Osteoblast (primary cell): ENCODE measurements at places on chromosomes 7 and 10.

GRCh38 chr7:815284-816216, 16.7 kb upstream of the SUN1 start:
- H3K27ac ChIP-seq, result peak overlapping the region; percentile 37
- peak overlapping the region; percentile 88 for H3K4me3 ChIP-seq
- H3K4me1 ChIP-seq, result peaks cover 34% of the 10 kb centered on the region
- no peaks in the 10 kb centered on the region for H3K27me3 ChIP-seq

DNA sequence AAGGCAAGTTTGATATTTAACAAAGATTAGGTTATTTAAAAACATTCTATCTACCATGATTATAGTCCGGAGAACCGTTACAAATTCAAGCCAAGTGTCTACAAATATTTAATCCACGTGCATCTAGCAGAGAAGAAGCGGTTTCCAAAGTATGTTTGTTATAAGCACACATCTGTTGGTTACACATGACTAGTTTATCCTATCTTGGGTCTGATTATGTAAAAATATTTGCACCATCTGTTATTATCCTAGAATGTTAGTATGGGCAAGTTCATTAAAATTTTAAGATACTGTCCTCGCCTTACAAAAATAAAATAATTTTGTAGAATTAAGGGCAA, 289.2 kb upstream of the VSTM2A start:
- no peaks in the 10 kb centered on the region for H3K27me3 ChIP-seq
- H3K36me3 ChIP-seq, result no peaks in the 10 kb centered on the region
- no peak for DNase-seq
- no peak overlapping the region for H3K27ac ChIP-seq
- H3K4me3 ChIP-seq, result no peak overlapping the region

DNA sequence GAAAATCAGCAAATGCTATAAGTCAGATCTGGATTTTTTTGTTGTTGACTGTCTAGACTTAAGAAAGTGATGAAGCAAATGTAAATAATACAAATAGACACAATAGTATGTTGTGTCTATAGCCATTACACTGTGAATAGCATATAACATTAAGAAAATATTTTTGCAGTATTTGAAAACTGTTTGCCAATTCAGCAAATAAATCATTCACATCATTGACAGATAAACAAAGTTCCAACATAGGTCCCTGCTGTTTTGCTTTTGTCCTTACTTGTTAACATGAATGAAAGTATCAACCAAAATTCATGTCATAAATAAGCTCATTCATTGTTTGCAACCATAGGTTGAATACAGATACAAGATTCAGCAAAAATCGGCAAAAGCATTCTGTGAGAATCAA, 200.5 kb downstream of the KIF20B start:
- no peak overlapping the region for H3K4me3 ChIP-seq
- H3K4me1 ChIP-seq, result no peaks in the 10 kb centered on the region
- H3K27me3 ChIP-seq, result peaks cover 3% of the 10 kb centered on the region
- H3K27ac ChIP-seq, result no peak overlapping the region

GRCh38 chr7:50981743-50982142, 199.0 kb upstream of the GRB10 start:
- no peak overlapping the region for H3K4me3 ChIP-seq
- no peaks in the 10 kb centered on the region for H3K4me1 ChIP-seq
- DNase-seq, result no peak
- H3K27ac ChIP-seq, result no peak overlapping the region
- H3K27me3 ChIP-seq, result peaks cover 3% of the 10 kb centered on the region
- H3K36me3 ChIP-seq, result no peaks in the 10 kb centered on the region
